Smooth muscle cell of the pulmonary artery (primary cell): ENCODE measurements at places on chromosomes 7 and 10. TPM values are rescaled to one million over a fixed set of nuclear protein-coding genes. Genes with fewer than 3 reads are reported as not detected.

Gene ARHGAP19
- 2.6 and 5.3 TPM in 2 replicates for total RNA-seq

Gene SYT15B
- not detected in 2 replicates for total RNA-seq

Gene PLCE1
- total RNA-seq: 1.8 and 2.5 TPM in 2 replicates

Gene HMX2
- not detected in 2 replicates for total RNA-seq

Gene ST8SIA6
- 0.13 TPM in 1 of 2 replicates, not detected in the other for total RNA-seq

Gene SHOC2
- total RNA-seq: 46.3 and 62.8 TPM in 2 replicates

Gene HTR7
- 6.0 and 21.2 TPM in 2 replicates for total RNA-seq

Gene ASAH2
- total RNA-seq: 0.53 and 3.2 TPM in 2 replicates

Gene SDK1
- total RNA-seq: 0.07 and 0.78 TPM in 2 replicates

Gene SPDYE6
- not detected in 2 replicates for total RNA-seq

Gene GHRHR
- not detected in 2 replicates for total RNA-seq

Gene IGFBP1
- total RNA-seq: 0.79 and 10.2 TPM in 2 replicates

Gene NDUFB8
- total RNA-seq: 136 and 148 TPM in 2 replicates

Gene FAM237B
- not detected in 2 replicates for total RNA-seq

Gene EIF5AL1
- total RNA-seq: 0.13 and 0.26 TPM in 2 replicates

Gene ZNF804B
- not detected in 2 replicates for total RNA-seq

Gene CLDN12
- total RNA-seq: 56.5 and 58.6 TPM in 2 replicates

Gene FKBP6
- total RNA-seq: not detected in 2 replicates

Gene LRRC4
- 0.03 TPM in 1 of 2 replicates, not detected in the other for total RNA-seq

Gene SH2D4B
- 0.07 TPM in 1 of 2 replicates, not detected in the other for total RNA-seq

Gene COL28A1
- 0.07 and 0.17 TPM in 2 replicates for total RNA-seq

Gene SAP25
- total RNA-seq: 0.13 TPM in 1 of 2 replicates, not detected in the other

Gene SNCG
- 4.5 and 13.0 TPM in 2 replicates for total RNA-seq

Gene NKX2-3
- not detected in 2 replicates for total RNA-seq

Gene PRKRIP1
- 13.9 and 21.3 TPM in 2 replicates for total RNA-seq

Gene C10orf67
- 0.20 TPM in 1 of 2 replicates, not detected in the other for total RNA-seq

Gene CYP26C1
- total RNA-seq: 0.07 and 0.10 TPM in 2 replicates

Gene PRSS1
- not detected in 2 replicates for total RNA-seq

Gene PLEKHS1
- not detected in 2 replicates for total RNA-seq

Gene LLCFC1
- not detected in 2 replicates for total RNA-seq

Gene PPP1R17
- not detected in 2 replicates for total RNA-seq

Gene UCMA
- not detected in 2 replicates for total RNA-seq

Gene PKD2L1
- total RNA-seq: not detected in 2 replicates

Gene PTER
- total RNA-seq: 4.3 and 9.9 TPM in 2 replicates

Gene GPR15LG
- not detected in 2 replicates for total RNA-seq

Gene TMEM229A
- 0.07 and 0.39 TPM in 2 replicates for total RNA-seq

Gene AGK
- total RNA-seq: 20.5 and 21.3 TPM in 2 replicates

Gene DUSP5
- 11.0 and 15.8 TPM in 2 replicates for total RNA-seq

Gene BLNK
- 0.07 TPM in 1 of 2 replicates, not detected in the other for total RNA-seq

Gene SGPL1
- 26.0 and 31.9 TPM in 2 replicates for total RNA-seq

Gene SLC13A1
- total RNA-seq: not detected in 2 replicates

Gene GPR37
- 1.5 and 2.7 TPM in 2 replicates for total RNA-seq

Gene CFAP46
- total RNA-seq: 0.20 and 0.26 TPM in 2 replicates

Gene MYOF
- total RNA-seq: 484 and 499 TPM in 2 replicates

Gene NRG3
- not detected in 2 replicates for total RNA-seq

Gene SPDYE2B
- total RNA-seq: not detected in 2 replicates

Gene PDK4
- total RNA-seq: 0.30 and 3.6 TPM in 2 replicates

Gene TAS2R41
- total RNA-seq: not detected in 2 replicates

Gene NPTX2
- 3.3 and 5.1 TPM in 2 replicates for total RNA-seq

Gene GFRA1
- total RNA-seq: 0.39 and 0.43 TPM in 2 replicates

Gene INSYN2A
- 0.13 and 0.59 TPM in 2 replicates for total RNA-seq

Gene AKR1D1
- 0.07 TPM in 1 of 2 replicates, not detected in the other for total RNA-seq

Gene GALNT17
- 0.13 TPM in 1 of 2 replicates, not detected in the other for total RNA-seq

Gene RPEL1
- 0.07 TPM in 1 of 2 replicates, not detected in the other for total RNA-seq

Gene PROSER2
- 0.98 and 1.9 TPM in 2 replicates for total RNA-seq
